ENCODE measurements at places on chromosomes 1 and 21.

DNA sequence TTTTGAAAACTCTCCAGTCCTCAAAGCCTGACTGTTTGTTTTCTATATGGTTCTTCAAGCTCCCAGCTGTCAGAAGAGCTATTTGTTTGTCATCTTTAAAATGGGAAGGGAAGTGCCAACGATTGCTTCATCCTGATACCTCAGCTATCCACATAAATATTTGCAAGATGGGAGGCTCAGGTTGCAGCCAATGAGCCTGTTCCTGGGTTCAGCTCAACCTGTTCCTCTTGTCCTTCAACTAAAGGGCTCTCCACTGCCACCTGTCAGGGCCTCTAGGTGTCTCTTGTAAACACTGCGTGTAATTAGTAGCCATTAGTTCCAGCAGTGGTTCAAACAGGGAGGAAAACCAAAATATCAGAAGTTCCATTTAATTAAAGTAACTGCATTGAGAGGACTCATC, 445.1 kb downstream of the AJAP1 start:
- no peak for DNase-seq

GRCh38 chr1:53128401-53128800, 14.0 kb downstream of the SLC1A7 start:
- DNase-seq: no peak

- no peak for DNase-seq
Observed at GRCh38 chr1:42209526-42210251, 45.1 kb upstream of the GUCA2A start.

DNA sequence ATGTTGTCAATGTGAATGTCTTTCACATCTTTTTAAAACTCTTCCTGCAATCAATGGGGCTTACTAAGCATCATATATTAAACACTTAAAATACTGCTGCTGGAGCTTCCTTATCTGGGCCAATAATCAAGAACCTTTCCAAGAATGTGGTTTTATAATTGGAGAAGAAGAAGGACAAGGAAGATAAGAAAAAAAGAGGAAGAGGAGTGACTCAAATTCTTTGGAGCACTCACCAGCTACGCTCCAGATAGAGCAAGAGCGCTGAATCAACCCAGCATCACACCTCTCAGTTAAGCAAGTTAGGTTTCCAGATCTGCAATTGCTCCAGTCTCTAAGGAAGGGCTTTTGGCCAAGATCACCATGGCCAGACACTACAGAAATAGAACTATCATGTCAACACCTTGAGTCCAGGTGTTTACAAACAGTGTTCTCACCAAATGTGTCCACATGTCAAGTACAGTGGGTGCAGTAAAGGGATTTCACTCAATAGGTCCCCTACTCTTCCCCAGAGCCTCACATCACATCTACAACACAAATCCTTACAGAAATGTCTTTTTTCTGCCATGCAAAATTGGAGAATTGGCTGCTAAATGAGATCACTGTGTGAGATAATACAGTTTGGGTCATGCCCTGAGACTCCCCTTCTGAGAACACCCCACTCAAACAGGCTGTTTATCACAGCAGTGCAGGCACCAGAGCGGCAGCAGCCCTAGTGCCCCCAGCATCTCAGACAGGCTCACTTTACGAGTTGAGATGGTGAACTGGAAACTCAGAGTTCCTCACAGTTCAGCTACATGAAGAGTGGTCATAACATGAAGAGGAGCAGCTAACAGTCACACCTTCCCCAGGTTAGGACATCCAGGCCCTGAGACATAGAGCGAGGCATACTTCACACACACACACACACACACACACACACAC, 1.7 kb upstream of the SPRR2B start:
- DNase-seq: no peak

- no peak for DNase-seq
Observed at GRCh38 chr1:69673321-69673720, 105.6 kb downstream of the LRRC7 start.

DNA sequence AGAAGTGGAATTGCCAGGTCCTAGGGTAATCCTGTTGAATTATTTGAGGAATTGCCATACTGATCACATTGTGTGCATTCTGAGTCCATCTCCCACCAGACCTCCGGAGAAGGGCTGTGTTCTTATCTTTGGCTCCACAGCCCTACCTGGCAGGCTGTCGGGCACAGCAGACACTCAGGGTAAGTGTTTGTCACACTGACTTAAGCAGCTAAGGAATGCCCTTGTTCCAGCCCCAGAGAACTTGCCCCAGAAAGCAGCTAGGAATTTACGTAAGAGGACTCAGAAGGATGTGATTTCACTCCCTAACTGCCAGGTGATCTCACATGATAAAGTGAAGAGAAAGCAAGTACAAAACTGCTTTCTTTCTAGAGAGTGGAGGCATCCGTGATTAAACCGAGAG, 21.0 kb downstream of the VASH2 start:
- DNase-seq: no peak

DNA sequence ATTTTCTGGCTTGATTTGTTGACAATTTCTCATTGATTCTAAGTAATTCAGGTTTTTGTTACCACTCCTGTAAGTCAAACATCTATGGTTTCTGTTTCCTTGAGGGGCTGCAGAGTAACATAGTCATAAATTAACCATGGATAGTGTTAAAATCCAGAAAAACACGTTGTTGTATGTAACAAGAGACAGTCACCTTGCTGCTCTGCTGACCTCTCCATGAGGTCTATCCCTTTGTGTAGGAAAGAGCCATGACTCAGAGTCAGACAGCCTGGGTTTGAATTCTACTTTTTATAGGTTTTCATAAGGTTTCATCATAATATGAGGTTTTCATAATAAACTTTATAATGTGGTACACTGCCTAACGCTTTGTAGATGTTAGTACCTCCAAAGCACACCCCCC, 27.6 kb upstream of the NBL1 start:
- DNase-seq: no peak

GRCh38 chr1:178382372-178382771, 114.4 kb downstream of the CLEC20A start:
- no peak for DNase-seq

DNA sequence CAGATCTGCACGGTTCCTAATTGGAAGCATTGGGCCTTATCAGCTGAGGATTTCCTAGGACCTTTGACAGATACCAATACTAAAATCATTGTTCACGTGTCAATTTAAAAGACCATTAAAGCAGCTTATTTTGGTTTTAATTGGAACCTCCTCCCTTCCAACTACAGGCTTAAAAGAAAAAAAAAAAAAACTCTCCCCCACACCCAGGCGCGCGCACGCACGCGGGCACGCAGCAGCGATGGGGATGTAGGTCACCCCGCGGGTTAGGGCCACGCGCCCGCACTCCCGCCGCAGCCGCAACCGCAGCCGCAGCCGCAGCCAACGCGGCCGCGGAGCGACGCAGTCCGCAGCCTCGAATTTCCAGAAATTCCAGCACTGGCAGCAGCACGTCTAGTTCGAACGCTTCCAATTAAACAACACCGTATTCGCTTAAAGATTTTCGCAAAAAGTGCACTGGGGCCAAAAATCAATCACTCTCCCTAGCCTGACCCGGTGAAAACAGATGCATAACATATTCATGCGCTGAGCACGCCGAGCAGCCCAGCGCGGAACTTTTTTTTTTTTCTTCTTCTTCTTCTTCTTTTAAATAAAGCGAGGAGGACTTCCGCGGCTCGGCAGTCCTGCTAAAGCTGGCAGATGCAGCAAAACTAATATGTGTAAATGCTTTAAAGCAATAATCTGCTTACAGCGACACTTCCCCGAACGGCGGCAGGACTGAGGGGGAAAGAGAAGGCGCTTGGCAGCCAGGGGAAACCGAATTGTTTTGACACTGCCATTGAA, 13.3 kb upstream of the BARHL2 start:
- no peak for DNase-seq

GRCh38 chr1:175881246-175881976, 138.0 kb upstream of the TNR start:
- no peak for DNase-seq

GRCh38 chr21:35882791-35883240, 177.5 kb downstream of the SETD4 start:
- no peak for DNase-seq

DNA sequence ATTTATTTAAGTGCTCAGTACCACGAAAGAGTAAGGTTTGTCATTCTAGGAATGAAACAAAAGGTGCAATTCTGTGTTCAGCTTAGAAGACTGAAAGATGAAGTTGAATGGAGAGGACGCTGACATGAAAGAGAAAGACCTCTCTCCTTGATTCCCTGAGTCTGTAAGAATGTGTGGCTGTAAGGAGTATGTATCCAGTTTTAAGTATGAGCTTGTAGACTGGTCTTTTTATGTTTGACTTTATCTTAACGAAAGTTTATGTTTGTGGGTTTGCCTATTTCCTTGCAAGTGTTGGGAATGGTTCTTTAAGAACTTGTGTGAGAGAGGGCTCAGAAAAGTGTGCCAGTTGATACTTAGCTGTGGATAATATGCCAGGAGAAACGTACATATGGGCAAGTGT, 1.4 kb downstream of the CHD1L start:
- DNase-seq: no peak

DNA sequence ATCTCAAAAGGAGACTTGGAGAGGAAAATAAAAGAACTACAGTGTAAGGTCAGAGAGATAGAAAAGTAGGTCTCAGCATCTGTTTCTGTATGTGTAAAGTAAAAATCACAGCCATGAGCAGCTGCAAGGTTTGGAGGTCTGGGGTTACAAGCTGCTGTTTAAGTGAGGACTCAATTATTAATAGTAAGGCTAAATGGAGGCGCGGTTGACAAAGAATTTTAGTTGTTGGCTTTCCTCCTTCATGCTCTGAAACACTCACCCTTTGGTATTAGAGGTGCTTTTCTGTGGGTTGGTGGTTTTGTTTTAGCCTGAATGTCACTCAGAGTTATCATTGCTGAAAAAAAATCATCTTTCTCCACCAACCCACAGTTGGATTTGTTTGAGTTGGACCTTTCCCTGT, 59.8 kb upstream of the HAO2 start:
- no peak for DNase-seq

DNA sequence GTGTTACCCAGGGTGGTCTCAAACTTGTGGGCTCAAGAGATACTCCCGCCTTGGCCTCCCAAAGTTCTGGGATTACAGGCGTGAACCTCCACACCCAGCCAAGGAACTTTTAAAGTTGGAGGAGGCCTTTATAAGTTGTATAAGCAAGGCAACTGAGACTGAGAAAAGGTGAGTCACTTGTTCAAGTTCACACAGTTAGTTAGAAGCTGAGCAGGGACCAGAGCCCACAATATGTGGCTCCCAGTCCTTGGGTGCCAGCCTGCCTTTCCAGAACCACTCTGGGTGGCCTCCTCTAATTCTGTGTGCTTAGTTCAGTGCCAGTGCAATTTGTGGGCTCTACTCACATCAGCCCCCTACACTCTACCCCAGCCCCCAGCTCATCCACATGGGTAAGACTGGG, 3.7 kb downstream of the RAB25 start:
- DNase-seq: no peak

DNA sequence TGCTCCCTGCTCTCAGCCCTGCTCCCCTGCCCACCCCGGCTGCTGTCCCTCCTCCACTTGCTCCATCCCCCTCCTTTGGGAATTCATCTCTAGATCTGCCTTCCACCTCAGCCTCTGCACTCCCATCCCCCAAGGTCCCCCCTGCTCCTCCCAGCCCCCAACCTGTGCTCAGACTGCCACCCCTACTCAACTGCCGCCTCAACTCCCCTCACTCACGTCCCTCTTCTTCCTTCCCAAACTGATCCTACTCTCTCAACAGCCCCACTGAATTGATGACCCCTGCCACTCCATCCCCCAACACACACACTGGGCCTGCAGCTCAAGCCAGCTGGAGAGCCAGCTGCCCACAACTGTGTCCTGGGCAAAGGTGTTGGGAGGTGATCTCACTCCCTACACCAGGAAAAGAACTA, 15.8 kb upstream of the ETV3L start:
- no peak for DNase-seq

GRCh38 chr1:222547260-222547614, 667 bp downstream of the HHIPL2 start:
- DNase-seq: no peak

DNA sequence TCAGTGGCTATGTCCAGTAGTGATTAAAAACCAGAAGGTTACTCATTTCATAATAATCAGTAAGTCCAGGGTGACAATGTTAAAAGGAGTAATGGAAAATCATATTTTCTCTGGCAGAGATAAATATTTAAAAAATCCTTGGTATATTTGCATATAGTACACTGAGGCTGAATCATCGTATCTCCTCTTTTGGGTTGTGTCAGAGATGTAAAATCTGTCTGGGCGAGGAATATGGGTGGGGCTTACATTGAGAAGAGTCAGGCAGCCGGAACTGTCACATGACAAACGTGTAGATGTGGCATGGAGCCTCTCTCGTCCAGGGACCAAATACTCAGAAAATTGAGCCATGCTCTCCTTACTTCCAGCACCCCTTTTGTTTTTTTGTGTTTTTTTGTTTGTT, 120.9 kb downstream of the FMN2 start:
- no peak for DNase-seq

- no peak for DNase-seq
Observed at GRCh38 chr1:10338047-10338446, 60.8 kb upstream of the PGD start.

- DNase-seq: no peak
Observed at GRCh38 chr1:156371553-156372264, 2.7 kb downstream of the RHBG start.

GRCh38 chr1:65420590-65421350, at the start of the genes LEPR and LEPROT:
TSS of gene LEPR (plus strand) at chr1:65420668. CDS start at chr1:65565566, 144,898 bp downstream.
TSS of gene LEPROT (plus strand) at chr1:65420668. CDS start at chr1:65420725, 57 bp downstream.
- DNase-seq: no peak

DNA sequence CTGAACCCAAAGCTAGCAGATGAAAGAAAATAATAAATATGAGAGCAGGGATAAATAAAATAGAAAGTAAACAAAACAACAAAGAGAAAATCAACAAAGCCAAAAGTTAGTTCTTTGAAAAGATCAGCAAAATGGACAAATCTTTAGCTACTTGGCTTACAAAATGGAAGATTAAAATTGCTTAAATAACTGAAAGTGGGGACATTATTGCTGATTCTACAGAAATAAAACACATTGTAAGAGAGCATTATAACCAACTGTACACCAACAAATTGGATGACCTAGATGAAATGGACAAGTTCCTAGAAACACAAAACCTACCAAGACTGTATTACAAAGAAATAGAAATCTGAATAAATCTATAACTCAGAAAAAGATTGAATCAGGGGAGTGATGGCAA, 238.3 kb upstream of the C1orf87 start:
- no peak for DNase-seq

DNA sequence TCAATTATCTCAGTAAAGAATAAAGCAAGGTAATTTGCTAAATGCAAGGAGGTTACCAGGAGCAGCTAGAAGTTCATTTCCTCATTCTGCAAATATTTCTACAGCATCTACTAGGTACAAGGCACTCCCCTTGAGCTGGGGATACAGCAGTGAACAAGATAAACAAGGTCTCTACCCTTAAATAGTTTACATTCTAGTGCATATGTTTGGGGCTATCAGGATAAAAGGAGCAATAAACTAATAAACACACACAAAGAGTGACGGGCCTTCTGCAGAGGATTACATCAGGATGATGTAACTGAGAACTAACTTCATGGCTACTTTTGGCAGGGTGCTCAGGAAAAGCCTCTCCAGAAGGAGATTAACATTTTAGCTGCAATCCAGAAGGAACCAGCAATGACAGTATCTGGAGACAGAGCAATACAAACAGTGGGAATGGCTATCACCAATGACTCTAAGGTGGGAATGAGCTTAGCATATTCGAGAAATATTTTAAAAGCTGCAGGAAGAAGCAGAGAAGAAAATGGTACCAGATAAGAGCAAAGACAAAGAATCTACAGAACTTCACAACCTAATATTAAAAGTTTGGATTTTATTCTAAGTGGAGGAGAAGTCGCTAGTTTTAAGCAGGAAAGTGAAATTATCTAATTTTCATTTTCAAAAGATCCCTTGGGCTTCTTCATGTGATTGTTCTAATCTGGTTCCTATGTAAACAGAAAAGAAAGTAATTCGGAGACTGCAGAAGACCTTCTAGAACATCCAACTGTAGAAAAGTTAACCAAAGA, 25.8 kb downstream of the TP53BP2 start:
- no peak for DNase-seq

- DNase-seq: no peak
Observed at GRCh38 chr1:150567717-150568593, 11.5 kb downstream of the MCL1 start.
